ENCODE measurements at places on chromosomes 1 and 21. TPM values are rescaled to one million over a fixed set of nuclear protein-coding genes. Genes with fewer than 3 reads are reported as not detected.

The CNTN2 gene
- 0.07 TPM for total RNA-seq

GRCh38 chr21:43328958-43329691 is 97.8 kb downstream of the SIK1 start:
- no peak overlapping the region for H3K27ac ChIP-seq
- DNase-seq: no peak
- H3K36me3 ChIP-seq: no peaks in the 10 kb centered on the region

The ELAVL4 gene
- total RNA-seq: not detected

- no peaks in the 10 kb centered on the region for H3K4me1 ChIP-seq
- H3K27me3 ChIP-seq: no peaks in the 10 kb centered on the region
- peaks cover 23% of the 10 kb centered on the region for H3K36me3 ChIP-seq
- DNase-seq: no peak
- no peak overlapping the region for H3K4me3 ChIP-seq
These were observed 98.8 kb downstream of the MTR start for GRCh38 chr1:236893626-236894545.

GRCh38 chr21:26739189-26739588 is 106.0 kb downstream of the ADAMTS1 start:
- H3K27me3 ChIP-seq: no peaks in the 10 kb centered on the region
- no peak for DNase-seq
- no peak overlapping the region for H3K27ac ChIP-seq
- no peak overlapping the region for H3K4me3 ChIP-seq

DNA sequence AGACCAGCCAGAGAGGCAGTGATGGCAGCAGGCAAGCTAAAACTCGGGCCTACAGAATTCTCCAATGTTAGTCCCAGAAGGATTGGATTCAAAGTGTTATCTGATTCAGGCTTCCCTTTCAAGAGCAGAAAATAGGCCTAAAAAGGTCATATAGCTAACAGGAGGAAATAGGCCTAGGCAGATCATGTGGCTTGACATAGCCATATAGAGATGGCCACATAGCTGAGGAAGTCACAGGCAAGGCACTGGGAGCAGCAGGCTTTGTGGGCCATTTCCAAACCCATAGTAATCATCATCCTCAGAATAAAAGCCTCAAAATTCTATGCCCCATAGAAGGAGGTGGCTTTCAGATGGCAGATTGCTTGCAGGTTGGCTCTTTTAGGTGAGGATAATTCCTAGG is 29.0 kb upstream of the LMO4 start:
- H3K4me3 ChIP-seq: no peak overlapping the region
- no peak for DNase-seq
- H3K4me1 ChIP-seq: no peaks in the 10 kb centered on the region
- no peaks in the 10 kb centered on the region for H3K36me3 ChIP-seq
- H3K27ac ChIP-seq: no peak overlapping the region

GRCh38 chr1:115365738-115366137 is 27.7 kb upstream of the NGF start:
- H3K27me3 ChIP-seq: no peaks in the 10 kb centered on the region
- H3K4me1 ChIP-seq: peaks cover 4% of the 10 kb centered on the region
- H3K27ac ChIP-seq: no peak overlapping the region
- H3K4me3 ChIP-seq: no peak overlapping the region
- no peaks in the 10 kb centered on the region for H3K36me3 ChIP-seq

The TFF3 gene
- 0.84 TPM for total RNA-seq

The ANGEL2 gene
- total RNA-seq: 21.6 TPM

The S100A1 gene
- 1.7 TPM for total RNA-seq

DNA sequence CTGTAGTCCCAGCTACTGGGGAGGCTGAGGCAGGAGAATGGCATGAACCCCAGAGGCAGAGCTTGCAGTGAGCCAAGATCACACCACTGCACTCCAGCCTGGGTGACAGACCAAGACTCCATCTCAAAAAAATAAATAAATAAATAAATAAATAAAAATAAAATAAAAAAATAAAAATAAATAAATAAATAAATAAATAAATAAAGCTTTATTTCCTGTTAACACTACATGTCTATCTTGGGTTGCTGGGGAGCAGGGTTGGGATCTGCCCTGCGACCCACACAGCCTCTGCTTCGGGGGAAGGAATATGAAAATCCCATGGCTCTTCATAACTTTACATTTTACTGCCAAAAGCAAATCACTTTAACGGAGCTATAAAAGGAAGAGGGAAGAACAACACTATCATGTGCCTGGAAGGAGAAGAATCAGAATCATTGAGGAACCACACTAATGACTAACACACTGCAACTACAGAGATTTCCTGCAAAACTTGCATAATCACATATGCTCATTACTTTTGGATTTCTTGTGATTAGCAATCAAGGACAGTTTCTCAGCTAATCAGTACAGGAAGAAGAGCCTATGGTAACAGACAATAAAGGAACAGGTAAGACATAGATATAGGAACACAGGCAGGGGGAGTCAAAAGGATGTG is 72.8 kb upstream of the CD55 start:
- no peak for DNase-seq
- H3K36me3 ChIP-seq: no peaks in the 10 kb centered on the region
- no peaks in the 10 kb centered on the region for H3K27me3 ChIP-seq

All from astrocyte (in vitro differentiated cells and primary cell).